Right atrium auricular region (tissue), 2 donors: ENCODE measurements at places on chromosomes 7 and 10.

- no peak for DNase-seq
Observed at GRCh38 chr7:136958016-136958415, 89.6 kb downstream of the CHRM2 start.

GRCh38 chr7:45146531-45147379, 10.8 kb upstream of the RAMP3 start:
- no peak for DNase-seq

- DNase-seq: no peak
Observed at GRCh38 chr7:55065079-55065478, 46.3 kb downstream of the EGFR start.

- DNase-seq: no peak
Observed at GRCh38 chr10:115018185-115018931, 74.8 kb upstream of the ATRNL1 start.

- no peak for DNase-seq
Observed at GRCh38 chr10:67171970-67172369, 246.1 kb downstream of the LRRTM3 start.
